ENCODE measurements at places on chromosomes 3 and 15.
A peak's percentile ranks its signal among the peaks of the same experiment; 100 is the strongest.

GRCh38 chr3:16337856-16338540 lies 73.0 kb downstream of the OXNAD1 start:
- peak; percentile 27 for DNase-seq

DNA sequence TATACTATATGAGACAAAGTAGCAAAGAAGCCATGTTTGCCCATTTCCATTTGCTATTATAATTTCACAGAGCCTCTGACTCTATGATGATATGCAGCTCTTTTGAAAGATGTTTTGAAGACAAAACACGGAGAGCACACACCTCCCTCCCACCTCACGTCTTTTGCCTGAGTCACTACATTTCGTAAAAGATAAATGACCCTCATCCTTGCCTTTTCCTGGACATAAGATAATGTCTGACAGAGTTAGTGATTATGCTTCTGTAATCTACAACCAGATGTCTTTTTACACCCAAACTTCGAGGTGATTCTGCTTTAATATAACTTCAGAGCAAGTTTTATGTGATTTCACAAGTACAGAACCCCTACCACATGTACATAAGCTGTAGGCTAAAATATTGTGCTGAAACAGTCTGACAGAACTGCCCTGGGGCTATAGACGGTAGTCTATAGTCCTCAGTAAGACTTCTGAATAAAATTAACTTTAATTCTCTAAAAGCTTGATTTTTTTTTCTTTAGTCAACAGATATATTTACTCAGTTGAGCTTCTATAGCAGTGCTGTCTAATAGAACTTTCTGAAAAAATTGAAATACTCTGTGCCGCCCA lies 99.9 kb downstream of the CD200R1L start:
- no peak for DNase-seq

DNA sequence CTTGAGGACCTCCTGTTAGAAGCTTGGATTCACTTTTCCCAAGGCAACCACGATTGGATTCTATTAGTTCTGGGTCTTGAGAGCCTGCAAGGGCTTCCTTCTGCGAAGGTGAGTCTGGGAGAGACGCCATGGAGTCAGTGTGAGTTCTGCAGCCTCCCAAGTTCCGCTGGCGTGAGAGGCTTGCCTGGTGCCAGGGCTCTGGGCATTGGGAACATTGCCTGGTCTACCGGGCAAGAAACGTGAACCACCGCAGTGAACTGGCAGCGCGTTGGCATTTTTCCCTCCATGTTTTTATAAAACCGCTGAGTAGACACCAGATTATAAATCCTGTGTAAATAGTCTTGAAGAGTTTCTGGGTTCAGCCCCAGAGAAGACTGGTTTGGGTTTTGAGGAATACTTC lies 160.9 kb downstream of the IGF1R start:
- DNase-seq: no peak

- no peak for DNase-seq
Observed at GRCh38 chr3:53464424-53464823, 30.0 kb upstream of the CACNA1D start.

DNA sequence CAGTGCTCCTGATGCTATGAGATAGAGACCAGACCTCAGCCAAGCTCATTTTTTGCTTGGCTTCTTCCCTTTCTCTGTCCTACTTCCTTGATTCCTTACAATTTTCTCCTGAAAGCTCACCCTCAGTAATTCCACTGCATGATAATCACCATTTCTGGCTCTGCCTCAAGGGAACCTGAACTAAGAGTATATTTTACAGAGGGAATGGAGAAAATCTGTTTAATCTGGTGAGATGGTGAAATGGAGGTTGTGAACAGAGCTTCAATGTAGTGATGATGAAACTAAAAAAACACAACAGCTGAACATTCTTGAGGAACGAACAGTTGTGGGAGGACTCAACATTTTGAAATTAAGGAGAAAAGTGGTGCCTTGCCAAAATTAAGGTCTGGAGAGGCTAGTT lies 16.3 kb downstream of the HHLA2 start:
- no peak for DNase-seq

GRCh38 chr3:48370333-48370713 lies 1.7 kb upstream of the FBXW12 start:
- DNase-seq: no peak

DNA sequence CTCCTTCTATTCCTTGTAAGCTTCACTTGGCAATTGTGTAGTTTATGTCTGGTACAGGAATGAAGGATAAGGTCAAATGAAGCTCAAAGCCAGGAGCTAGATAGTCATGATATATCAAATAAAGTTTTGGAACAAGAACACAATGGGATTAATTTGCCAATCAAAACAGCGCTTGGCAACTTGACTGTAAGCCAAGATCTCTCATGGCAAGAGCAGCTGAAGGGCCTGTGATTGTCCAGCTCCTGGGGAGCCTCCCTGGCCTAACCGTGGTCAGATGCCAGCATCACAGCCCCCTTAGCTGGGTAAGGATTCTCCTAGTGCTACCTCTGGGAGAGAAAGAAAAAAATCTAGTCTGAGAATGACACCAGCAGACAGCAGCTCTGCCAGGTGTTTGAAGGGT lies 97.2 kb downstream of the LIPC start:
- no peak for DNase-seq

DNA sequence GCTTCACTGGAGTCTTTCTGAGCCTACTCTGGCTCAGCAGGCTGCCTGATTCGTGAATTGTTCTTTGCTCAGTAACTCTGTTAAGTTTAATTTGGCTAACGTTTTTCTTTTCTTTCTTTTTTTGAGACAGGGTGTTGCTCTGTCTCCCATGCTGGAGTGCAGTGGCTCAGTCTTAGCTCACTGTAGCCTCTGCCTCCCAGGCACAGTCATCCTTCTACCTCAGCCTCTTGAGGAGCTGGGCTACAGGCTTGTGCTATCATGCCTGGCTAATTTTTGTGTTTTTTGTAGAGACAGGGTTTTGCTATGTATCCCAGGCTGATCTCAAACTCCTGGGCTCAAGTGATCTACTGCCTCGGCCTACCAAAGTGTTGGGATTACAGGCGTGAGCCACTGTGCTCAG lies 165.0 kb downstream of the PEX5L start:
- DNase-seq: no peak

DNA sequence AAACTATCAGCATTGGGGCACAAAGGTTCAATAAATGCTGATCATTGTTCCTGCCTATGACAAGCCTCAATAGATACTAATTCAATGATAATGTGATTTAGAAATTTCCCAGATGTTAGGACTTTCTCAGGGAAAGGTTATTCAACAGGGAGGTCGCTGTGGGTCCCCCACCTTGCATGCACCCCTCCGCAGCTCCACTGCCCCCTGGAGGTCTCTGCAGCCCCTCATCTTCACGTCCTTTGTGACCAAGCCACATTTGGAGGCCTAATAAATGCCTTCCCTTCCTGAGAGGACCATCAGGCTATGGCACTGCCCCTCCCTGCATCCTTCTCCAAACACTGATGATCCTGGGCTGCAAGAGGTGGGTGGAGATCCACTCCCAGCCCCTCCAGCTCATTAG lies 50.2 kb downstream of the NOX5 start:
- no peak for DNase-seq

DNA sequence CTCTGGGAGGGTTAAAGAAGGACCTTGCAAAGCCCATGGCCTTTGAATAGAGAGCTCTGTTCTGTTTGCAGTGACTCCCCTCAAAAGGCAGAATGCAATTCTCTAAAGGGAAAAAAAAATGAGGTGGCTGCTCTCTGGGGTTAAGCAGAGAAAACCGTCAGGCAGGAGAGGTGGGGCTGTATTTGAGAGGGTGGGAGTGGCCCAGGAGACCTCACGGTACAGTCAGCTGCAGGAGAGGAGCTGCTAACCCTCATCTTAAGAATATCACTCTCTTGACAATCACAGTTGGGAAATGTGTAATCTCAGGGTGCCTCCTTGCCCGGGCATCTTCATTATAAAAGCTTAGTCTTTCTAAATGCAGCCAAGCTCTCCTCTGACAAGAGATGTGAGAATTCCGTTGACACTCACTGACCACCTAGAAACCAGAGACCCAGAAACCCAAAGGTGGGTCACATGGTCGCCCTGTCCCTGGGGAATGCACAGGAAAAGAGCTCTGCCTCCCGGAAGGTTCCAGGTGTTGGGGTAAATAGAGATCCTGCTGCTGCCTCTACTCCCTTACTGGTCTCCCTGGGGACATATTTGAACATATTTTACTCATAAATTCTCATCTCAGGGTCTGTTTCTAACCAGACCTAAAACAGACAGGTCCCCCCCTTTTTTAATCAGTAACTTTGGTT lies 159.1 kb upstream of the CTDSPL start:
- DNase-seq: no peak

GRCh38 chr3:127954640-127955039 lies 39.6 kb downstream of the KBTBD12 start:
- no peak for DNase-seq

DNA sequence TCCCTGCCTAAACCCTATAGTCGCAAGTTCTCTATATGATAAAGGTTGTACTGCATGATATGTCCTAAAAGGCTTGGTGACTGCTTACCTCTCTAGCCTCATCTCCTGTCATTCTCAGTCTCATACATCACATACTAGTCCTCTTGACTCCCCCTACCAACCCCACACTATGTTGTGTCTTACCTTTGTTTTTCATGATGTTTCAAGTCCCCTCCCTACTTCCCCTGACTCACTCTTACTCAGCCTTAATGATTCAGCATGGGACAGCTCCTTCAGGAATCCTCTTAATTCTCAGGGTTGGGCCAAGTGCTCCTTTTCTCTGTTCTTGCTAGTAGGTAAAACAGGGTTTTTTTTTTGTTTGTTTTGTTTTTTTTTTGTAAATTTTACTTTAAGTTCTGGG lies 49.6 kb downstream of the SLMAP start:
- no peak for DNase-seq

DNA sequence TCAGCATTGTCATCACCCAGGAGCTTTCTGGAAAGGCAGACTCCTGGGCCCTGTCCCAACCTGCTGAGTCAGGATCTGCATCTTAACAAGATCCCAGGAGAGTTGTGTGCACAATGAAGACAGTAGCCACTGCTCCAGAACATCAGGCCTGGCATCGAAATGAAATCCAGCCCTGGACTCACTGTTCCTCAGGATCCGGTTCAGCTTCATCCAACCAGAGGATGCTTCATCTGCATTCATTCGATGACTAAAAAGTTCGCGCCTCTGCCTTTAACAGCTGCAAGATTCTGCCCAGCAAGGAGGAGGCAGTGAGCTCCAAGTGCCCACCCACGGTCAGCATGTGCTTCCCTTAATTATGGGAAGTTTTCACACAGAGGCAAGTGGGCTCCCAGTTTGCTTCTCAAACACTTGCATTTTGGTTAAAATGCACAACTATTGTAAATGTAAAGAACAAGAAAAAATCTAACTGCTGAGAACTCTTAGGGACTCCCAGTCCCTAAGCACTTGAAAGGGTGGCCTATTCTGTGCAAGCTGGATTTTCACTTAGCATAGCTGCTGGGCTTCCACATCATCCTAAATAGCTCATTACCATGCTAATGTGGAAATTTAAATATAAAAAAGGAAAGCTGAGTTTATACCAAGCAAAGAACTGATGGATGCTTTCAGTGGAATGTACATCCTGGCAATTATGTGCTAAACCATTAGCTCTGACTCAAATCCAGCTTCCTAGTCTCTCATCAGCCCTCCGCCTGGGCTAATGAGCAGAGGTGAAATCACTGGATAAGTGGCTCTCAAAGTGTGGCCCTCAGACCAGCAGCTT lies 25.5 kb upstream of the ESYT3 start:
- DNase-seq: no peak

- no peak for DNase-seq
Observed at GRCh38 chr3:2511356-2511755, 412.7 kb downstream of the CNTN4 start.

- no peak for DNase-seq
Observed at GRCh38 chr15:84764989-84765388, 16.6 kb downstream of the ZNF592 start.

GRCh38 chr3:150428562-150428961 lies 20.5 kb downstream of the TSC22D2 start:
- DNase-seq: no peak

GRCh38 chr3:141410846-141411245 lies 42.5 kb downstream of the ZBTB38 start:
- DNase-seq: no peak

DNA sequence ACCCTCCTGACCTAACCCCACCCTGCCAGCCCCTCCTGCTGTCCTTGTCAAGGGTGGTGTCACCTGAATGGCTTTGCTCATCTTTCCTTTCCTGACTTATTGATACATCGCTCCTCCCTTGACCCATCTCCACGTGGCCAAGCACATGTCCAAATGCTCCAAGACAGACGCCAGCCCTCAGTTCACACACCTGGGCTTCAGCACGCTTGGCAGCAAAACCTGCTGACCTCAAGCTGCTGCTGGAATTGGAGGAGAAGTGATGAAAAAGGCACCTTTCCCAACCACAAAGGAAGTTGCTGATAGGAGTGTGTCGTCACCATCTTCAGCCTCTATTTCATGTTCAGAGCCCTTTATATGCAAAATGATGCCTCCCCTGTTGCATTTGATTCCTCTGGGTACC lies 141.3 kb downstream of the TLE3 start:
- DNase-seq: no peak

DNA sequence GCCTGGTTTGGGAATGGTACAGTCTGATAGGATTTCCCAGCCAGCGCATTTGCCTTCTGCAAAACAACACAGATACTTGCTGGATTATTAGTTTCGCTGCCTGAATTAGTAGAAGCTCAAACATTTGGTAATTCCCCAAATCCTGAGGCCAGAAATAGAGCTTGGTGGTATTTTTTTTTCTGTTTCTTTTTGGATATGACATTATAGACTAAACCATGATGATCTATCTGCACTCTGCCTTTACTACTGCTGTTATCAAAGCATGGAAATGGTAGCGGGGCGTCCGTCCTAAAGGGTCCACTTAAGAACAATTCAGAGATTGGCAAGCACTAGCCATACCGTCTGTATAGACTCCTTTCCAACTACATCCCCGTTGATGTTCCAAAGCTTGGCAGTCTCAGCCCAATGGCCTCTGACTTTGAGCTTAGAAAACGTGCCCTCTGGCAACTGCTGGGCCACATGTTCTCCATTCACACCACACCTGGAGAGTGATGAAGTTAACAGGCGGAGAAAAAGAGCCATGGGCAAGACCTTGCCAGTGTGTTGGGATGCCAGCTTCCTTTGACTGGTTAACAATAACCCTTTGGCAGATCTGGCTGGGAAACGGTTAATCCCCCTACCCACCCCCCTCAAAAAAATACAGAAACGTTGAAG lies 241.0 kb upstream of the NR2F2 start:
- no peak for DNase-seq

GRCh38 chr15:85963262-85963760 lies 116.4 kb upstream of the AGBL1 start:
- no peak for DNase-seq

DNA sequence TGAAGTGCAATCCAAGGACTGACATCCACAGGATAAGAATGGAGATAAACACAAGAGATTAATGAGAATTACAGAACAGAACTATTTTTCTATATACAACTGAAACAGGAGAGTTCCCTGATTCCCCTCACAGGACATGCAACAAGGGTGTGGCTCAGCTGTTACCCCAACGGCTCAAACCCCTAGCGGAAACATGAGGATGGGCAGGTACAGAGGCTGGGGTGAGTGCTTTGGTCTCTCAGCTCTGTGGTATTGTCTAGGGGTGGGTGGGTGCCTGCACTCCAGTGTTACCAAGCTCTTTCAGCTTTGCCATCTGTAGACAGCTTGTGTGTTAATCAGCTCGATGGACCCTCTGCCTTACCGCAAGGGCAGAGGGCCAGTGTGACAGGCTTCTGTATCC lies 17.8 kb upstream of the LRIG1 start:
- no peak for DNase-seq

GRCh38 chr15:69729167-69729748 lies 276.6 kb downstream of the RPLP1 start:
- DNase-seq: peak; percentile 63

GRCh38 chr3:19399836-19400235 lies 251.5 kb downstream of the KCNH8 start:
- DNase-seq: no peak
